Activated gamma-delta T cell (primary cell): ENCODE measurements at places on chromosomes 6 and 20.

DNA sequence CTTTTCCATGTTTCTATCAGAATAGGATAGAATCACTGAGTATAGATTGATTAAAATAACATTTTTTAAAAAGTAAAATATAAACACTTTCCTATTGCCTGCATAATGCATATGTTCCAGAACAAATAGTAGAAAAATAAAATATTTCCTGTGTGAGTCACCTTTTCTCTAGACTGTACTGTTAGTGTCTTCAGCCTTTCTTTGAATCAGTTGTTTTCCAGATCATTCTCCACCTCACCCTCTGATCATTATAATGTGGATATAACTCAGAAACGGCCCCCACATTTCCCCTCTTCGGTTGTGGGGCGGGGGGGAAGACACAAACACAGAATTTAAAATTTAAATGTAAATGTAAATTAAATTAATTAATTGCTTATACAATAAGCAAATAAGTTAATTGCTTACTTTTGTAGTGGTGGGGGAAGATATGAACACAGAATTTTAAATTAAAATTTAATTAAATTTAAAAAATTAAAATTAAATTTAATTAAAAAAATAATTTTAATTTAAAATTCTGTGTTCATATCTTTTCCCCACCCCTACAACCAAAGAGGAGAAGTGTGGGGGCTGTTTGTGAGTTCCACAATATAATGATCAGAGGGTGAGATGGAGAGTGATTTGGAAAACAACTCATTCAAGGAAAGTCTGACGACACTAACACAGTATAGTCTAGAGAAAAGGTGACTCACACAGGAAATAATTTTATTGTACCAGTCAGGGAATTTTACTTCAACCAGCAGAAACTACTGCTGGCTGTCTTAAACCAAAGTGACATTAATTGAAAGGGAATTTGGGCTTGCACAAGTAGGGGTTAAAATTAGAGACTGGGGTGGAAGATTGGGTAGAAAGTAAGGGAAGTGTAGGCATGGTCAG is 37.1 kb upstream of the PROKR2 start:
- DNase-seq, result no peak

- DNase-seq, result peak; percentile 10
Observed at GRCh38 chr6:7073821-7074525, 33.8 kb upstream of the RREB1 start.

DNA sequence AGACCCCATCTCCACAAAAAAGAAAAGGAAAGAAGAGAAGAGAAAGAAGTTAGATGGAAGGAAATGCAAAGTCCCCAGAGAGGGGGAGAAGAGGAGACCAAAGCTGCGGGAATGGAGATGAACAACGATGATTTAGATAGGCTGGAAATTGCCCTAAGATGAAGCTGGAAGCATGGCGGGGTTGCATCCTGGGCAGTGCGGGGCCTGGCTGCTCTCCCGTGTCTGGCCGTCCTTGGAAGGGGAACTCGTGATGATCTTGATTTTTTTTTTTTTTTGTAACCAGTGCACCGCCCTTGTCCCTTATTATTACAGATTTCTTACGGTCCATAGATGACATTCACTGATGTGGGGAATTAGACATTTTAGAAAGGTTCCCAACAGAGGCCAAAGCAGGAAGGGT is 276.5 kb downstream of the CDH4 start:
- DNase-seq, result no peak

DNA sequence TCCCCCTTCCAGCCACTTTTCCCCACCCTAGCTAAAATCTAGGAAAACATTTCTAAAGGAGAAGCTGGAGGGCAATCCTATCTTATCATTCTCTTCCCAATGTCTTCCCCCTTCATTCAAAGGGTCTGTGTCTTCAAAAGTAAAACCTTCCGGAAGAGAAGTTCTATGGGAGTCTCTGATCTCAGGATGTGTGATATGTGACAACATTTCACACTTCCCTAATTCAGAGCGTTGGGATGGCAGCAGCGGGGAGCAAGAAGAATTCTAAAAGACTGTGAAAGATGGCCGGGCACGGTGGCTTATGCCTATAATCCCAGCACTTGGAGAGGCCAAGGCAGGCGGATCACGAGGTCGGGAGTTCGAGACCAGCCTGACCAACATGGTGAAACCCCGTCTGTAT is 65.4 kb upstream of the AKIRIN2 start:
- DNase-seq, result no peak
